Stimulated activated CD4-positive, alpha-beta T cell treated with anti-CD3 and anti-CD28 coated beads, Interleukin-12 subunit alpha, Interleukin-12 subunit beta, amount 100 ng/mL, for 24 hours (primary cell): ENCODE measurements at places on chromosomes 16 and 17.

- no peak for DNase-seq
Measured at GRCh38 chr17:35679007-35679682, 52.3 kb upstream of the RASL10B start.

DNA sequence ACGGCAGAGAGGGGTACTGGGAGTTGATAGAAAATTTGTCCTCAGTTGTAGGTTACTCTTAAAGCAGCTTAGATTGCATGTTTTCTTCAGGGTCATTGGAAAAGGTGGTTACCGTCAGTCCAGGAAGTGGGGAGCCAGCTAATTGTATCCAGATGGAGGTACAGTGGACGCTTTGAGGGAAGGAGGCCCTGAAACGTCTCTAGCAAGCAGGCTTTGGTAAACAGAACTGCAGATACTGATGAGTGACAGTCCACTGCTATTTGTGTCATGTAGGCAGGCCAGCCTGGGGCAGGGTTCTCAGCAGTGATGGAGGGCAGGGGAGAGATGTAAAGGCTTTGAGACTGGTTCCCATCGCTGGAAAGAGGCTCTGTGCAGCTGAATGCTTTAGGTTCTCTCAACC, 30.2 kb upstream of the ST6GALNAC1 start:
- DNase-seq = no peak

DNA sequence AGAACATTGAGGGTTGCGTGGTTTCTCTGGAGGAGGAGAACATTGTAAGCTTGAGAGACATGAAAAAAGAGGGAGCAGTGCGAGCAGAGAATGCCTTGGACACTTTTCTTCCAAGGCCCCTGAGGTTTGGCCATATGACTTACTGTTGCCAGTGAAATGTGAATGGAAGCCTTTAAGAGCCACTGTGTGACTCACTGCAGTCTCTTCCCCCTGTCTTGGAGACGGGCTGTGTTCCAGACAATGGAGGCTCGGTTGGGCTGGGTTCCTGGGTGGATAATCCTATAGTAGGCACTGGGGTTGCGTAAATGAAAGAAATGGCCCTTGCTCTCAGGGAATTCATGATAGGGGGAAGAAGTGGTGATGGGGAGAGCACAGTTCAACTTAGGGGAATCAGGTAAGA, 75.5 kb downstream of the SHISA9 start:
- no peak for DNase-seq

DNA sequence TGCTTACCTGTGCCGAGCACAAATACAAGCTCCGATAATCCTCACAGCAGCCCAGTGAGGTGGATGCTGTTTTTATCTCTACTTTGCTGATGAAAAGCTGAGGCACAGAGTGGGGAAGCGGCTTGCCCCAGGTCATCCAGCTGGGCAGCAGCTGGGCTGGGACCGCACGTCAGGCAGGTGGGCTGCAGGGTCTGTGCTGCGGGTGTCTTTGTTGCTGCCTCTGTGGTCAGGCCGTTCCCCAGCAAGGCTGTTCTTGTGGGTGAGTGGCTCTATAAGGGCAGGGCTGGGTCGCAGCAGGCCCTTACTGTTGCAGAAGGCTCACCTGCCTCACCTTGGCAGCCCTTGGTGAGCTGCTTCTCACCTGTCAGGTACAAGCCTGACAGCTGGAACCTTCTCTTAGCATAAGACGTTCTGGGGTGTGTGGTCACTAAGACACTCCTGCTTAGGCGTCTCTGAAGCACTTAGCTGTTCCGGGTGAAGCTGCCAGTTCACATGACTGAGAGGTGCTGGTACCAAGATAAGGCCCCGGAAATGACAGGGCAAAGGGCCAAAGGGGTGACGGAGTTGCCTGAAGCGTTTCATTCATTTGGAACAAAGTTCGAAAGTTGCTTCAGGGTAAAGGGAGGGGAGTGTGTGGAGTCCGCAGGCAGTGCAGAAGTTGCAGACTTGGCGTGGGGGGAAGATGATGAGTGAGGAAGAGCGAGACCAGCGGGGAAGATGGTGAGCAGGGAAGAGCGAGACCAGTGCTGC, 17.4 kb downstream of the IRF8 start:
- no peak for DNase-seq

DNA sequence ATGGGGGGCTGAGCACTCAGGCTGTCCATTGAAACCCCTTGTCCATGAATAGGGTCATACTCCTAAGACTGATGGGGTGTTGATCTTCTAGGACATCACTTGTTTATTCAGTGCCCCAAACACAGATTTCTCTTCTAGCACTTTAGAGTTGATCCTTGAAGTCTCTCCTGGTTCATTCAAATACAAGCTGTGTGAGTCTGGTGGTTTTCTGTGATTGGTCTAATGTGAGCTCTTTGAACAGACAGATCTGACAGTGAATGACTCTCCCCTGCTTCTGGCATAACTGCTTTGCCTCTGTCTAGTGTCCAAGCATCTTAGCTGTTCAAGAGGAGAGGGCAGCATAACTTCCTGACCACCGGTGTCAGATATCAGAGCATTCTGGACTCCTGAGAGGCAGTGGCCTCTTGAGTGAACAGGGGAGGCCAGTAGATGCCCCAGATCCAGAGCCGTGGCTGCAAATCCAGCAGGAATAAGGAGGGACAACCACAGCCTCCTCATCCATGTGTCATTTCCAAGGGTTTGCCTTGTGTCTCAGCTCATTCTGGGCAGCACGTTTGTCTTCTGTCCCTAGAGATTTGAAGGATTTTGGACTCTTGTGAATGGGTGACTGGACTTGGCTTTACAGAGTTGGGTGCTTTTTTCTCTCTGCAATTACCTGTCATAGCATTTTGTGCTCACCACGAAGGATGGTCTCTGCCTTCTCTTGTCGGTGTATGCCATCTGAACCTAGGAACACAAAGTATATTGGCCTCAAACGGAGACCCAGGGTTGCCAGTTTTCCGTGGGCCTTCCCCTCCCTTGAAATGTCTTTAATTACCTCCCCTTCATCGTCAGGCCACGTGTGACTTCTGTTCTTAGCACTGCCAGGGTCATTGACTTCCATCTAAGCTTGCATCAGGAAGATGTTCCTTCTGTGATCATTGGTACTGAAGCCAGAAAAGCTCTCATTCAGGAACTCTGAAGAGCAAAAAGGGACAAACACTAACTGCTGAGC, 13.9 kb upstream of the CLEC18C start:
- no peak for DNase-seq

- DNase-seq = no peak
Measured at GRCh38 chr16:375927-376816, 5.6 kb downstream of the PGAP6 start.

DNA sequence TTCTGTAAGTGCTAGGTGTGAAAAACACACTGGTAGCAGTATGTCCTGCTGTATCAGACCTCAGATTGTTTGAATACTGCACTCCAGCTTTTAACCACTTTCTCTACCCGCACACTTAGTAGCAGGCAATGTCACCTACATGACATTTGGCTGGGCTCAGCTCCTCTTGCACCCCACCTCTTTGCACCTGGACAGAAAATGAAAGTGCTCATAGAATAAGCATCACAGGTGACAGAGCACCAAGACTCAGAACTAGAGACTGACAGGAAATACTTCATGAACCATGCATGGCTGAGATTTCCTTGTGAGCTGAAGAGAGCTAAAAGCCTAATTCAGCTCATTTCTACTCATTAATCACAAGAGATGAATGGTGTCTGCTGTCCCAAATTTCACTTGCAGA, 1014.2 kb upstream of the CDH8 start:
- no peak for DNase-seq

GRCh38 chr16:19528666-19529065, 4.9 kb downstream of the CCP110 start:
- DNase-seq = no peak

GRCh38 chr17:76327696-76328095, 19.6 kb upstream of the QRICH2 start:
- no peak for DNase-seq

GRCh38 chr16:23670137-23670776, 8.4 kb upstream of the PLK1 start:
- DNase-seq = no peak

- DNase-seq = no peak
Measured at GRCh38 chr17:68260051-68260762, 12.4 kb downstream of the AMZ2 start.

- DNase-seq = no peak
Measured at GRCh38 chr16:88464447-88465318, 11.6 kb downstream of the ZFPM1 start.

DNA sequence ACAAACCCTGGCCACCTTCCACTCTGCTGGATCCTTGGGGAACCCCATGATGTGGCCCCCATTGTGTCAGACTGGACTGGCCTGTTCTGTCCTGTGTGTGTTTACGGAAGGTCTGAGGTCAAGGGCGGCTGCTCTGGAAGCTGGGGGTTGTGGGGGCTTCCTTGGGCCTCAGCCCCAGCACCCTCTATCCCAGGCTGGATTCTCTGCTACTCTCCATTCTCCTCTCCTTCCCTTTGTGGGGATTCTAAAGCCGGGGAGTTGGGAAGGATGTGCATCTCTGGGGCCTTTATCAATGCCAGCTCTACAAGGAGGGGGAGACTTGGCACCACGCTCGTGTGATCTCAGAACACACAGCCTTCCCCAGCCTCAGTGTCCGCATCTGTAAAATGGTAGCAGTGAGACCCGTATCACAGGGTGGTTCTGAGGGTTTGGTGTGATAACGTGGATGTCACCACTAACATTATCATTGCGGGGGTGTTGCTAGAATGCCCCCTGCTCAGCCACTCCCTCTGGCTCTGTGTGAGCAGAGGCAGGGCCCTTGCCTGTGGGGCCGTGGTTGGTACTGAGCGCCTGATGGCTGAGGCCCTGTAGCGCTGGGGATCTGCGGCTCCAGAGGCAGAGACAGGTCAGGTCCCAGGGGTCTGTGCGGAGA, 18.1 kb downstream of the ADGRG1 start:
- DNase-seq = no peak

- no peak for DNase-seq
Measured at GRCh38 chr16:50611332-50611934, 63.2 kb downstream of the NKD1 start.

DNA sequence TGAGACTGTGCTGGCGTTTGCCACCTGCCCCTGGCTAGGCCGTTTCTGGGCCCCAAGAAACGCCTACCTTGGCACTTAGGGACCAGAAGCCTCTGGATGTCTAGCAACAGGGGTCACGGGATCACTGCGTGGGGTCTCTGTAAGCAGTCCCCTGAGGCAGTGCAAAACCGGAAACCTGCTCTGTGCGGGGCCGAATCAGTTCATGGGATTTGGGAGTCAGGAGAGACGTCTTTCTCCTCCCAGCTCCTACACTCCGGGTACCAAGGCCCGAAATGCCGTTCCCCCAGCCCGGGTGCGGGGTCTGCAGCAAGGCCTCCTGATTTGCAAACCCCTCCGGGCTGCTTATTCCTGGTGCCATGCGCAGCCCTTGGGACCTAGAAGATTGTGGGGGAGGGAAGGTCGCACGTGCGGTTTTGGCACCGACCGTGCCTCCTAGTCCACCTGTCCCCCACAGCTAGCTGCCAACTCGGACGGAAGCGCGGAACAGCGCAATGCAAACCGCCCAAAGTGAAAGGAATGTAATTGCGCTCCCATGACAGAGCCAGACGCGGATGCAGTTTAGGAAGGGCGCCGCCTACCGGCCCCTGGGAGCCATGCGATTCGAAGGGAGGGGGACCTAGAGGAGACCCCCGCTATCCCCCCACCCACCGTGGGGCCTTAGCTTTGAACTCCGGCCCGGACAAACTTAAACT, 6.5 kb downstream of the IRX5 start:
- no peak for DNase-seq

DNA sequence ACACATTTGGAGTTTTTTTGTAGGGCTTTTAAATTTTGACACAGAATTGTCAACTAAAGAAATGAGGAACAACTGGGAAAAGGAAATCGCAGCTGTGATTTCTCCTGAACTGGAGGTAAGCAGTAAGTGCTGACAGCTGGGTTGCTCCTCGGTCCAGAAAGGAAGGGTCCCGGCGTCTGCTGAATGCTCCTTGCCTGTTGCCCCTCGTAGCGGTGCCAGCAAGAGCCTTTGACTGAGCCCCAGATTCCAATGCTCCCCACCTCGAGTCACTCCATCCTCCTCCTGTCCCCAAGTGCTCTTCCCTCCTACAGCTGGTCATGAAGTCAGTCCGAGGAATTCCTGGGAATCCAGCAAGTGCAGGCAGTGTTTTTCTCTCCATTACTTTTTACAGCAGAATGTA, 32.0 kb upstream of the ENDOV start:
- DNase-seq = no peak

DNA sequence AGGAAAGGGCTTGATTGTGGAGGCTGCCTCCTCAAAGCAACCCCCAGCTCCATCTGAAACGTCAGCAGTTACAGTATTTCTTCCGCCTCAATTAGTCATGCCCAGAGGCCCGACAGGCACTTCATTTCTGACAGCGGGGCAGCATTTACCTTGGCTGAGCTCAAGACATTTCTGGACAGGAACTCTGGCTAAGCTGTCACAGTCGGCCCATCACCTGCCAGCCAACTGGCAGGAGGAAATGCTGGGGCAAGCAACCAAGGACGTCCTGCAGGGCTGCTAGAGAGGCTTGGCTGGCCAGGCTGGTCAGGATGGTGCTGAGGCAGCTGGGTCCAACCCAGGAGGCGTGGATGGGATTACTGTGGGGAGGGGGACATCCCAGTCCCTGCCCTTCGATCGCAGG, 27.8 kb downstream of the PLXDC1 start:
- DNase-seq = no peak

GRCh38 chr17:41537614-41537954, 9.5 kb upstream of the KRT19 start:
- DNase-seq = no peak

DNA sequence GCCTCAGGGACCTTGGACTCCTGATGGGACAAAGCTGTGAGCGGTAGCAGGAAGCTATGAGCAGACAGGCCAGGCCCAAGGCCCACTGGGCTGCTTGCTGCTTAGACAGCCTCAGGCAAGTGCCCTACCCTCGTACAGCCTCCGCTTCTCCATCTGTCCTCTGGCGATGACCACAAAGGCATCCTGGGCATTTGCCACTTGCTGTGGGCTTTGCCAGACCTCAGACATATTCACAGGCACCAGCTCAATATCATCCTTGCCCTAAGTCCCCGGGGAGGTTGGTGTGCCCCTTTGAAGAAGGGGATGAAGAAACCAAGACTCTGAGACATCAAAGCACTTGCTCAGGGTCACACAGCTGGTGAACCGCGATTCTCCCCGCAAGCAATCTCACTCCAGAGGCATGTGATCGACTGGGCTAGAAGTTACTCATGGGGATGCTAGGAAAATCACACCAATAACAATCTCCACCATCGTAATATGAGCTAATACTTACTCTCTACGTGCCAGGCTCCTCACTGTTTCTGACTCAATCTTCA, 21.7 kb downstream of the PPL start:
- DNase-seq = no peak
